ENCODE measurements at places on chromosomes 2 and 18.
A peak's percentile ranks its signal among the peaks of the same experiment; 100 is the strongest.

DNA sequence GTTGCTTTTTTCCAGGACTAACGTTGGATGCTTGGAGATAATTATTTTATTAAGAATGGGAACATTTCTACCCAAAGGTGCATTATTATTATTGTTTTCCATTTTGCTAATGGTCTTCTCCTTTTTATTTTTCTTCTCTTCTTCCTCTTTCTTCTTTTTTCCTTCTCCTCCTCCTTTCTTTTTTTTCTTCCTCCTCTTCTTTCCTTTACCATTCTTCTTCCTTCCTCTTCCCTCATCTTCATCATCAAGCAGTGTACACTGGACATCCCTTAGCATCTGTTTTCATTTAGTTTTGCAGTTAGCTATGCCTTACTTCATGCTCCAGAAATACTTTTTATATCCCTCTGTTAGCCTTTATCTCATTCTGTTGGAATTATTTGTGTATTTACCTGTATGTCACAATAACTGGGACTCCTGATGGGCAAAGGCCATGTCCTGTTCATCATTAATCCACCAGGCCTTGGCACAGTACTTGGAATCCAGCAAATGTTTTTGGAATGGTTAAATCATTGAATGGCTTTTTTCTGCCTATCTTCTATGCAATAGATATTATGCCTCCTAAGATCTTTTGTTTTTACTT is 162.7 kb downstream of the CAMKMT start:
- no peak for DNase-seq

- peak; percentile 75 for DNase-seq
These were observed 179.7 kb downstream of the MREG start for GRCh38 chr2:215833531-215834162.

GRCh38 chr2:69491864-69492263 is 54.6 kb upstream of the NFU1 start:
- DNase-seq, result no peak

- DNase-seq, result peak; percentile 47
These were observed at the start of gene ATP6V1C2 for GRCh38 chr2:10721396-10722251. ATP6V1C2 (plus strand) TSS chr2:10721630; CDS start chr2:10722850, 1,220 bp downstream.

GRCh38 chr2:196983934-196984333 is 57.4 kb upstream of the PGAP1 start:
- DNase-seq, result no peak

- DNase-seq, result no peak
These were observed 85.8 kb downstream of the POU3F3 start for GRCh38 chr2:104939570-104940217.

DNA sequence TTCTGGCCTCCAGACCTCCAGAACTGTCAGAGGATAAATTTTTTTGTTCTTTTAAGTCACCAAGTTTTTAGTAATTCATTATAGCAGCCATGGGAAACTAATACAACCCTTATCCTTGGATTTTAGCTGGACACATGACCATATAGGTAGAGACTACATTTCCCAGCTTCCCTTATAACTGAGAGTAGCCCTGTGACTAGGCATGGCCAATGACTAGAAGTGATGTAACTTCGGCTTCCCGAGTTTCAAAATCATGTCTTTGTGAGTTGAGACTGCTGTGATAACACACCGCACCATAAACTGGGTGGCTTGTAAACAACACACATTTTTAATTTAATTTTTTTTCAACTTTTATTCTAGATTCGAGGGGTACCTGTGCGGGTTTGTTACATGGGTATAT is 134.0 kb upstream of the SERTAD2 start:
- DNase-seq, result no peak

- DNase-seq, result no peak
These were observed 98.1 kb downstream of the COL6A3 start for GRCh38 chr2:237315829-237316225.

DNA sequence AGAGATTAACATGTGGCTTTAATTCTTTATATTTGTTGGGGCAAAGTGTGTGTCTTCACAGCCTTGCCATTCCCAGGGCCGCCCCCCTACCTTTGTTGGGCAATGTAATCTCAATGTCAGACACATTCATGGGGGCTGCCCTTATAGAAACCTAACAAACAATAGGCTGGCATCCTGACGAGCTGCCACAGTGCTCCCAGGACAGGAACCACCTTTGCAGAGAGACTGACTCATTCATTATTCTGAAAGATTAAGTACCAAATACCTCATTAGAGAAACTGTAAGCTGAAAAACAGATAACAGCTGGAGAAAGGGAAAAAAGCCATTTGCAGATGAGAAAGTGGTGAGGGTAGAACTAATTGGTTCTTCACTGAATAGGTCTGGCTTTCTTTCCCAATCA is 1587.5 kb upstream of the PIK3C3 start:
- no peak for DNase-seq

DNA sequence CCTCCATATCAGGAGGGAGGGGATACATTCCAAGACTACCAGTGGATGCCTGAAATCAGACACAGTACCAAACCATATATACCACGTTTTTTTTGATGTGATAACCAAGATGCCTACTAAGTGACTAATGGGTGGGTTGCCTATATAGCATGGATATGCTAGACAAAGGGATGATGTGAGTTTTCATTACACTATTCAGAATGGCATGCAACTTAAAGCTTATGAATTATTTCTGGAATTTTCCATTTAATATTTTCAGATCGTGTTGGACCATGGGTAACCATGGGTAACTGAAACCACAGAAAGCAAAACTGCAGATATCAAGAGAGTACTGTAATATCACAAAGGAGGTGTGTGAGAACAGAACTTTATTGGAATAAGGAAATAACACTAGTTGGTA is 39.6 kb upstream of the CRACDL start:
- no peak for DNase-seq

GRCh38 chr2:7891312-7891711 is 790.5 kb upstream of the ID2 start:
- no peak for DNase-seq

DNA sequence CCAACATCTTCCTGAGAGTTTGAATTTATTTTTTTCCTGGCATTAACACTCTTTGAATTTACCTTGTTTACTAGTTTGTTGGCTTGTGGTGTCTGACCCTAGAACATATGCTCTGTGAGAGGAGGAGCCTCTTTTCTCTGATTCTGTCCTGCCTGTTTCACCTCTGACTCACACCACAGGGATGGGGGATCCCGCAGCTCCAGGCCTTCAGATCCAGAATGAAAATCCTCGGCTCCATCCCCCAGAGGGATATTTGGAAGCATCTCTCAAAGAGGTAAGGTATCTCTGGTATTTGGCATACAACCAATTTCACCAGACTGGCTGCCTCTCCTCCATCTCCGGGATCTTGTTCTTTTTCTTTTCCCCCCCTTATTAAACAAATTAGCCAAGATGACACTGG is 104.7 kb downstream of the GPR39 start:
- no peak for DNase-seq

DNA sequence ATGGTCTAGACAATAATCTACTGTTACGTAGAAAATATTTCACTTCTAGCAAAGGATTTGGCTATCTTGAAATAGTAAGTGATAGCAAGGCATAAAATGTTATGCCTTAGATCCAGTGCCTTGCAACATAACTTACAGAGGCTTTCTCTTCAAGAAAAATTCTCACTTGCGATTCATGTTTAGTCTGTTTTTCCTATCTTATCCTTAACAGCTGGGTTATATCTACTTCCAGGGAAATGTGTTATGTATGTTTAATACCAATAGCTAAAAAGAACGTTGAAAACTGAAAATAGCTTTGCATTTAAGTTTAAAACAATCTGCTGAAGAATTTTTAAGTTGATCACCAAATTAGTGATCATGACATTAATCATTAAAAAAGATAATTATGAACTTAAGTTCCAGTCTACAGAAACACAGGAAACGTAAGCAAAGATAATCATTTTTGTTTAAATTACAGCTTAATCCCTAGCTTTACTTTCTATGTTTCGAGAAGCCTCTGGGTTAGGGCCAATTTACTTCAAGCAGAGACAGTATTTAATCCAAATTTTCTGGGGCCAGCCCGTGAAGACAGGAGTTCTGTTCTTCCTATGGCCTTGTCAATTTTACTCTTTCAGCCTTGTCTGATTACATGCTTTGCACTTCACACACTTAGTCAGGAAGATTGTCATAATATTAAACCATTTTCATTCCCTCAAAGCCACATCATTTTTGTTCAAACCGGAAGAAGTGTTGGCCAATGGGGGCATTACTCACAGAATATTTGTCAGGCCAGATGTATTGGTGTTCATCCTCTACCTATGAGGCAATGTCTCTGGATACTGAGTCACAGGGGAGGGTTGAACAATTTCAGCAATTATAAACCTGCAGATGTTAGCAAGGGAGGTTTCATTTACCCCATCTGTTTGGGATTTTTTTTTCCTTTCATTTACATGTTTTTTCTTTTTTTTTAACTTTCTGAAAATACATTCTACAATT is 1132.9 kb upstream of the ZEB2 start:
- no peak for DNase-seq

GRCh38 chr2:10788855-10789254 is 23.7 kb downstream of the PDIA6 start:
- no peak for DNase-seq

GRCh38 chr2:20214566-20215182 is 10.3 kb downstream of the SDC1 start:
- no peak for DNase-seq

- no peak for DNase-seq
These were observed 31.6 kb downstream of the LIMS1 start for GRCh38 chr2:108565778-108566375.

DNA sequence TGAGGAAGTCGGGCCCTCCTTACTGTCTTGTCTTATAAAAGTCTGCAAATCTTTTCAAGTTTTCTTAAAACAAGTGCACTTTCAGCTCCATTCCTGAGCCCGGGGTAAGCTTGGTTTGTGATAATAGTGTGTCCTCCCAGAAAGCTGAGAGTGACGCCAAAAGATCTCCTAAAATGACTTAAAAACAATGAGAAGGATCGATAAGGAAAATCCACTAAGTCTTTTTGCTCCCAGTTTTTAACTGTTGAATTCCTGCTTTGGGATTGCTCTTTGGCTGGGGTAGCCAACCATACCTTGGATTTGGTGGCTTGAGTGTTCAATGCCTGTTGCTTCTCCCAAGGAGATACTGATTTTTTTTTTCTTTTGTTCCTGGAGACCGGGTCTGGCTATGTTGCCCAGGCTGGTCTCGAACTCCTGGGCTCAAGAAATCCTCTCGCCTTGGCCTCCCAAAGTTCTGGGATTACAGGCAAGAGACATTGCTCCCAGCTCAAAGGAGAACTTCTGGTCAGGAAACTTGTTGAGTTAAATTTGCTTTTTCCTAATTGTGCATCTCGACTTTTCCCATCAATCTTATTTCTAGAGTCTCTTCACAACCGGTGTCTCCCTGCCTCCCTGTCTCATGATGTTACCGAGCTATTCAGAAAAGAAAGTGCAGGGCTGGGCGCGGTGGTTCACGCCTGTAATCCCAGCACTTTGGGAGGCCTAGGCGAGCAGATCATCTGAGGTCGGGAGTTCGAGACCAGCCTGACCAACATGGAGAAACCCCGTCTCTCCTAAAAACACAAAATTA is 3.0 kb downstream of the TGIF1 start:
- DNase-seq, result no peak

- no peak for DNase-seq
These were observed 133.9 kb downstream of the GFPT1 start for GRCh38 chr2:69253112-69253511.

DNA sequence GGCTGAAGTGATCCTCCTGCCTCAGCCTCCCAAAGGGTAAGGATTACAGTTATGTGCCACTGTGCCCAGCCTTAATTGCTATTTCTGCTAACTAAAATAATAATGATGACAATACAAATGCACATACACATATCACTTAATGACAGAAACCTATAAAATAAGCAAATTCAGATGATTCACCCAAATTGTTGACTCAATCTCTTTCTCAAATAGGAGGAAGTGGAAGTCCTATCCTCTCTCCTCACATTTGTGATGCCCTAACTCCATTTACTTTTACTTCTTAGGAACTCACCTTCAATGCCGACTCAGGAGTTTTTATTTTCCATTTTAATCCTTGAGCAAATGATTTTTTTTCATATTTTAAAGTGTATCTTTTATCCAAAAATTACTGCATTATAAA is 24.5 kb upstream of the RAPH1 start:
- no peak for DNase-seq

DNA sequence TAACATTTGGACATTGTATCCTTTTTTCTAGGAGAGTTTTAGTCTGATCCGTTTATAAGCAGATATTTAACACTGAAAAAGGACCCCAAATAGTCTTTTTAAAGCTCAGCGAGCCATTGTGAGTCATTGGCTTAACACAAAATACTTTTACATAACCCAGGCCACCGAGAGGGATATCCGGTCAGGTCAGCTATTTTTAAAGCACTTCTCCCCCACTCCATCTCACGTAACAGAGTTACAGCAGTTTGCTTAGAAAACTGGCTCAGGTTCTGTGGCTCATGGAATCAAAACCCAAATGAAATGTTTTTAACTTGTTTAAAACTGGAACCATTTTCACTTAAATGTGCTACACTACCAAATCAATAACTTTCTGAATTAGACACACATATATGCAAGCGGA is 23.9 kb downstream of the COL4A3 start:
- DNase-seq, result no peak

GRCh38 chr2:383888-384287 is 96.0 kb upstream of the ALKAL2 start:
- DNase-seq, result no peak

DNA sequence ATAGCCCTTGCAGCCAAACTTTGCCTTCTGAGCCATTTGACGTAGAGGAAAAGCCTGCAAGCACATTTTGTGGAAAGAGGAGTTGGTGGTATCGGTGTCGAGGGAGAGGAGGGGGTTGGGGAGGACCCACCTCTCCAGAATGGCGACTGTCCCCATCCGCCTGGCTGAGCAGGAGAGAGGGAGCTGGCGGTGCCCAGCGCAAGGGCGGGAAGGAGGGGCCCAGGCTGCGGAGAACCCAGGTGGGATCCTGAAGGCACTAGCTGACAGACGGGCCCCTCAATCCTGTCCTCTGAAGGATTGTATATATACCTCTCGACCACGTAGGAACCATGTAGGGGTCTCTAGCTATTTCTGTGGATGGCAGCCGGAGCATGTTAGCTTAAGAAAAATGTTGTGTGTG is 200.3 kb downstream of the LOXHD1 start:
- DNase-seq, result no peak

DNA sequence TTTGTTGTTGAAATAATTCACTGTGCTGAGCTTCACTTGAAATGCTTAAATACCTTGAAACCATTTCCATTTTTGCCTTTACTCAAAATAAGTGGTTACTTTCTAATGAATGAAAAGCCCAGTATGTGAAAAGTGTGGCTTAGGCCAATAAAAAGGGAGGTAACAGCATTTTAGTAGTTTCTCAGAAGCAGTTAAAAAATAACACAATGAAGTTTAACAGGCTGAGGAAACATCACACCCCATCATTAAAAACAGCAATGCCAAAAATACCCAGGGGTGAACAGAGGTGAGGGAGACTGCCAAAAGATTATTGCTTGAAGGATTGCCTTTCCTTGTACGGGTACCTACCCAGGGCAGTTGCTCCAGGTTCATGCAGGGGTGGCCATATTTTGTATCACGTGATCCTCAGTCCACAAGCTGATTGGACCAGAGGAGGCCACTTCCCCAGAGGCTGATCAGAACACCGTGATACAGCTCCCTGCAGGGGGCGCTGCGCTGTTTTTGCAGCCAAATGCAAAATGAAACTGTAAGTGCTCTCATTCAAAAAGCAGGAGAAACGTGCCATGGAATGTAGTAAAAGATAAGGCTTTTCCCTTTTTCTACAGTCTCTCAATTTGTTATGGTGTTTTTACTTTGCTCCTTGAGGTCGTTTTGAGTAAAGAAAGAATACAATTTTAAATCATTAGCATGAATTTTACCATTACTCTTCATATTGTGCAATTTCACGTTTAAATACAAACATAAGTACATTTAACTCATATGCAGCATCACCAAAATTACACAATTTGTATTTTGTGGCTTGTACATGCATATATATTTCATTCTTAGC is 70.2 kb upstream of the SH3BP4 start:
- DNase-seq, result peak; percentile 88

All from NCI-H2029 (cell line).